ENCODE measurements at places on chromosomes 5 and 9.

DNA sequence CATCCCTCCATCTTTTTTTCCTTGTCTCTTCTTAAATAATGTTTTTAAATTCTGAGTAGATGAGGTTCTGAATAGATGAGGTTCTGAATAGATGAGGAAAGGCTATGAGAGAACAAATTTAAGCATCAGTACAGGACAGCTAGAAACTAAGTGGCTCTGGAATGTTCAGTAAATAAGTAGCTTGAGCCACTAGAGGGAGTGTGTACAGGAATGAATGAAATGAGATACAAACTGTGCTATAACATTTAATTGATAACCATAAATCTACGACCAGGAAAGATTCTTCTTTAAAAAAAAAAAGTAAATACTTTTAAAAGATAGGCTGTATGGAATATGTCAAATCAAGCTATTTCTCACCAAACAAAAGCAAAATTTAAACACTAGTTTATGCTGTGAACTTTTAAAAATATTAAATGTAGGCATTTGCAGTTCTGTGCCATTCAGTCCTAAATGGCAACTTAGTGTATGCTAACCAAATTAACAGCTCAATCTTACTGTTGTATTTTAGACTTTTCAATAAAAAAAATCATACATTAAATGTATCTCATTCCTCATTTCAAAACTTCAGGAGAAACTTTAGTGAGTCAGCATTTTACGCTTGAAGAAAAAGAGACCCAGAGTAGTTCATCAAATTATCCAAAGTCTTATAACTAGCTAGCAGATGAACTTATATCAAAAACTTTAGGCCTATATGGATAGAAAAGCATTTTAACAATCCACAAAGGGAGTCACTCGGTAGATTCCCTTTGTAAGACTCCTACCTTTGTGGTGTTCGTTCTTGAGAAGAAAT lies 70.4 kb upstream of the SNX2 start:
- no peak for DNase-seq

DNA sequence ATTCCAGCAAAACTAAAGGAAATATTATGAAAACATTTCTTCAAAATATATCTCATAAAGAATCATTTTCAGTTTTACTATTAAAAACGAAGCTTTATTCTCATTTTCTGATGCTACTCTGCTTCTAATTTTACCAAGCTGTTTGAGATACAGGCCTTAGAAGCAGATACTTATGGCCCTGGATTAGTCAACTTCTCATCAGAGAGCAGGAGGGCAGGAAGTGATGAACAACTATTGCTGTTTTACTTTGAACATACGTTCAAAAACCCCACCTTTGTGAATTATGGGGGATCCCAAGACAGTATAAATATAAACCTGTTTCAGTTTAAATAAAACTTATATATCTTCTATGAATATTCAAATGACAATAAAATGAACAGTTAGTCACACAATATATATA lies 16.0 kb downstream of the MPDZ start:
- no peak for DNase-seq

- no peak for DNase-seq
Measured at GRCh38 chr5:99019812-99020697, 91.2 kb upstream of the CHD1 start.

- DNase-seq, result no peak
Measured at GRCh38 chr9:16386827-16387077, 483.7 kb downstream of the BNC2 start.

- DNase-seq, result no peak
Measured at GRCh38 chr5:134813407-134813806, 32.4 kb upstream of the C5orf24 start.

- no peak for DNase-seq
Measured at GRCh38 chr9:135241381-135242048, 154.0 kb downstream of the OLFM1 start.

DNA sequence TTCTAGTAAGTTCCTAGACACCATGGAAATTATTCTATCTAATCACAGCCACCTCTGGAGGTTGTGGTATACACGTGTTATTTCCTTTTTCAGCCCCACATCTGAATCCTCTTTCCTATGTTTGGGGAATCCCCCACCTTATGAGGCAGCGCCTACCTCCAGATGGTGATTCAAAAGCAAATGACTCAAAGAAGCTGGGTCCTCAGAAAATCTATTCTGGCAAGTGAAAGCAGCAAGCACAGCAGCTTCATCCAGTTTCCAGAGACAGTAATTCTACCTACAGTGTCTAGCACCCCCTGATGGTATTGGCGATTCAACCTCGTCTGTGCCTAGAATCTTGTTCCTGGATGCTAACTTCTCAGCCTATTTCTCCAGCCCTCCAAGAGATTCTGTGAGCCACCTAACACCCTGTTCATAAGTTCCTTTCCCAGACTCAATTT lies 43.0 kb downstream of the STRBP start:
- DNase-seq, result peak; percentile 54

- no peak for DNase-seq
Measured at GRCh38 chr5:142215915-142216681, 107.5 kb downstream of the NDFIP1 start.

DNA sequence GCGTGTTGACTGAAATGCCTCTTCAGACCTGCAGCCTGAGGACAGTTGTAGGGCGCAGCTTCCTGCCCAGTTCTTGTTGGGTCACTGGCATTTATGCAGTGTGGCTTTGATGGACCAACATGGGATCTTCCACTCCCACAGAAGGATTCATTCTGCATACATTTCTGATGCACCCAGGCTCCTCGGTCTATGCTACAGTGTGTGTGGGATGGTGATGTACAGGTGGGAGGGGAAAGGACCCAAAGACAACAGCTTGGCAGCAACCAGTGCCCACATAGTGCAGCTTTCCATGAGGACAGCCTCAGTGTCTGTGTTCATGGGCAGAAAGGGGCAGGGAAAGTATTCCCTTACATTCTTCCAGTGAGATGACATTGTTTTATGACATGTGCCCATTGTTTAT lies 237.9 kb downstream of the ARHGEF28 start:
- no peak for DNase-seq

- no peak for DNase-seq
Measured at GRCh38 chr5:128074171-128074570, 9.4 kb upstream of the SLC12A2 start.

- no peak for DNase-seq
Measured at GRCh38 chr9:112194969-112195431, 19.9 kb upstream of the SUSD1 start.

GRCh38 chr9:38350529-38350928 lies 42.0 kb upstream of the ALDH1B1 start:
- DNase-seq, result no peak

- DNase-seq, result no peak
Measured at GRCh38 chr5:138870611-138871010, 4.5 kb downstream of the LRRTM2 start.

GRCh38 chr5:2176581-2176980 lies 293.9 kb upstream of the IRX4 start:
- DNase-seq, result no peak

DNA sequence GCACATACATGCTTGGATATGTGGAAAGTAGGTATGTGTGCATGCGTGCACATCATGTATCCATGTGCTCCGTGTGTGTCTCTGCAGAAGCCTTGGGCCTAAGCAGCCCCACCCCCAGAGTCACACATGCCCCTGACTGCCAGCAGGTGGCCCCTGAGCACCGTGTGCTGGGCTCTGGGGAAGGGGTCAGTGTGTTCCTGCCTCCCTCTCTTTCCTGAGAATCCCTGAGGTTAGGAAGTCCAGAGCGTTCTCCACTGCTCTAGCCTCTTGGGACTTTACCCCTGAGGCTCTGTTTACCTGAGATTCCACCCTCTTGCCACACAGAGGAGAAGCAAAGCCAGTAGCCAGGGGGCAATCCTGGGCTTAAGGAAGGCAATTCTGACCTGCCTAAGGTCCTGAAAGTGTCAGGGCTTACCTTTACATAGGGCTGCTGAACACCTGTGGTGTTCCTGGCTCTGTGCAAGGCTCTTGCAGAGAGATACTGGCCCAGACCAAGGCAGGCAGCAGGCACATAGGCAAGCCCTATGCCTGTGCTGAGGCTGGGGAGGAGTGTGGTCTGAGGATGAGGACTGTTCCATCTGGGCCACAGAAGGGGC lies 207.3 kb downstream of the TMEM38B start:
- DNase-seq, result no peak

- DNase-seq, result no peak
Measured at GRCh38 chr5:17995997-17996396, 361.7 kb downstream of the TAF11L14 start.

DNA sequence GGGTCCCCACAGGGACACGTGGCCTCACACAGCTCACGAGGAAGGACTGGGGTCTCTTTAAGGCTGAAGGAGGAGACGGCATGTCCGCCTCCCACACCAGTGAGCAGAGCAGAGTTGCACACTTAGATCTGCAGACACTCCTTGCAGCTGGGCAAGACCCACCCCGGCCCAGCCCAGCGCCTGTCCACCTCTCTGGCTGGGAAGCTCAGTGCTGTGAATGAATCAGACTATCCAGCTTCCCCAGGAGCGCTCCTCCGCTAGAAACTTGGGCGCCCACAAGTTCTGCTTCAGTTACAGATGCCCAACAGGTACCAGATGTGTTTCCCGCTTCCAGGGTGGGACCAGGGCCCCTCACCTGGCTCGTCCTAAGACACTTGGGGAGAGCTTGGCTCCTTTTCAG lies 78.9 kb downstream of the NSUN2 start:
- DNase-seq, result no peak

- DNase-seq, result no peak
Measured at GRCh38 chr9:133953976-133954709, 38.0 kb downstream of the VAV2 start.

GRCh38 chr9:104927216-104927911 lies 591 bp downstream of the ABCA1 start:
- no peak for DNase-seq

DNA sequence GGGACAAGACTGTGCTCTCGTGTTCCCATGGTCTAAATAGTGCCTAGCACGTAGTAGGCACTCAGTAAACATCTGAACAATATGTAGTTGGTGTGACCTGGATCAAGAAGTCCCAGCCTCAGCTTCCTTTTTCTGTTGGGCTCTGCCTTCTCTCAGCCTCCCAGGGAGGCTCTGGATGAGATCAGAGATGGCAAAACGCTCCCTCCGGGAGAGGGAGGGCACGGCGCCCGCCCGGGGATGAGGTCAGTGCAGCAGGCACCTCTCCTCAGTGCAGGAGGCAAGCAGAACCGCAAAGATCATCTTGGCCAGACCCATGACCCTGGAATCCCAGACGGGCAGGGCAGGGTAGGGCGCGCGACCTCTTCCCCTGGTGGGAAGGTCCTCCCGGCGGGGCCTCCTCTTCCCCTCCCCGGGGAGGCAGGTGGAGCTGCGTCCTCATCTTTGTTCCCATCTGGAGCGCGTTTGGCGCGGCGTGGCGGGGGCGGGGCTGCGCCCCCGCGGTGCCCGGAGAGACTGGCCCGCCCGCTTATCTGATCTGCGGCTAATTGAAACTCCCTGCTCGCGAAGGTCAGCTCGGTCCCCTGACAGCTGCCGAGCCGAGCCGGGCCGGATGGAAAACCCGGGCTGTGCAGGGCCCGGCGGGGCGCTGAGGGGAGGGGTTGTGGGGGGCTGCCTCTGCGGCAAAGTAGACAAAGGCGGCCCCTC lies 60.9 kb downstream of the CXXC5 start:
- DNase-seq, result no peak

- no peak for DNase-seq
Measured at GRCh38 chr9:86983249-86983619, 35.9 kb upstream of the GAS1 start.

DNA sequence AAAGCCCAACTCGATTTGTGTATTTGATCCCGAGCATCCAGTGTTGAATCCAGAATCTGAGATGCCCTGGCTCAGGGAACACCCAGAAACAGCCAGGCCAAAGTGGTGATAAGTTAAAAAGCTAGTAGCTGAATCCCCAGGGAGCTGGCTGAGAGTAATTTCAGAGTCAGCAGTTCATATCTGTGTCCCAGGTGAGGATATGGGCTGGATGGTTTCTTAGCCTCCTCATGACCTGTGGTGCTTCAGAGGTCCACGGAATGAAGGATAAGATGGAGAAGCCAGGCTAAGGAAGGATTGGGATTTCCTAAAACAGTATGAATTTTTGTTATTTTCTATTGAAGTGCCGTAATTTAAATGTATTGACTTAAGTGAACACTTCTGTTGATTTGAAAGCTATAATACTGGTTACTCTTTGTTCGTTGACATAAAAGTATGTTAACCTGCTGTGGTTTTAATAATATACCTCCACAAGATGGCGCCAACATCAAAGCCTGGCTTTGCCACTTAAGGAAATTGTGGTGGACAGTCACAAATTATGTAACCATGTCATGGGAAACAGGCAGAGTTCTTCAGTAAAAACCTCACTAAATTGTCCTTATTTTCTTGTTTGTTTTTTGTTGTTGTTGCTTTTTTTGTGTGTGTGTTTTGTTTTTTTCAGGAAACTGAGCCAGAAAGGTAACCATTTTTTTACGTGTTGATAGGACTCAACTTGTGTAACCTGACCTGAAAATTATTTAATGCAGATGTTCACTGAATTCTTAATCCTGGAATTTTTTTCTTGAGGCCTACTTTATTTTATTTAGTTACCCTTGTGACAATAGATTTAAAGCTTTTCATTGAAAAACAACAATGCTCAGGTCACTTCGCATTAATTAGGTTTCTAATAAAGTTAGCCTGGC lies 11.4 kb downstream of the MTAP start:
- peak; percentile 68 for DNase-seq
